ENCODE measurements at places on chromosomes 13 and 19. TPM values are rescaled to one million over a fixed set of nuclear protein-coding genes. Genes with fewer than 3 reads are reported as not detected.

Gene LILRA6
- not detected for total RNA-seq

Gene LILRB3
- 4.3 TPM for total RNA-seq

Gene LDLR
- total RNA-seq, result 83.9 TPM

Gene ZNF681
- 5.4 TPM for total RNA-seq

GRCh38 chr19:45104658-45105349 lies 11.8 kb downstream of the PPP1R37 start:
- no peak for DNase-seq

- DNase-seq, result no peak
Measured at GRCh38 chr13:99335087-99335486, 27.9 kb upstream of the GPR183 start.

DNA sequence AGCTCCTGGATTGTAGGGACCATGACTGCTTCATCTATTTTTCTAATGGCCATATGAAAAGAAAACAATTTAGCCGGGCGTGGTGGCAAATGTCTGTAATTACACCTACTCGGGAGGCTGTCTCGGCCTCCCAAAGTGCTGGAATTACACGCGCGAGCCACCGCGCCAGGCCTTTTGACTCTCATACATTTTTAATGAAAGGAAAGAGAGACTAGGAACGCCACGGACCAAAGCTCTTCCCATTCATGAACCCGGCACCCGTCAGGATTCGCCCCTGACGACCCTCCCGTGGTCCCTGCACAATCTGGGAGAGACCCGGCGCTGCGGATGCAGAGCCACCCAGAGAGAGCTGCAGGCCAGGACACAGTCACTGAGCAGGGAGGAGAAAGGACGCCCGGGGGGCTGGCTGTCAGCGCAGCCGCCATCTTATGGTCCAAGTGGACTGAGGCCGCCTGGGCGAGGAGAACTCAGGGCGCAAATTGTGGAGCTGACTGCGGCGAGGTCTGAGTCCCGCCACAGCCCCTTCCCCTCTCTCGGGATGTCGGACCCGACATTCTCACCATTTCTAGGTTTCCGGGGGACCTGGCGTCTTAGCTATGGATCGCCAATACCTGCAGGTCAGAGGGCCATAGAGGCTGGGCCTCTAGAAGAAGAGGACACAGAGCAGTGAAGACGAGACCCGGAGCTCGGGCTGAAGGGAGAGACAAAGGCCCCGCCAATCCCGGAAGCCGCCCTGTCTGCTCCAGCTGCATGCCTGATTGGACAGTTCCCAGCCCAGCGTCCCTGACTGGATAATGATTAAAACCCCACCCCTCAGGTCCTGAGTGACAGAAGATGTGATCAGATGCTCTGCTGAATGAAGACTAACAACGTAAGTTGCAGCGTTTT lies at the start of gene ZNF681:
TSS of gene ZNF681 (minus strand) at position 705 of the 888 bp plus-strand sequence. CDS start at position 563, 142 bp downstream.
- peak; percentile 89 for DNase-seq

GRCh38 chr13:40235160-40235796 lies 431.2 kb downstream of the FOXO1 start:
- no peak for DNase-seq

DNA sequence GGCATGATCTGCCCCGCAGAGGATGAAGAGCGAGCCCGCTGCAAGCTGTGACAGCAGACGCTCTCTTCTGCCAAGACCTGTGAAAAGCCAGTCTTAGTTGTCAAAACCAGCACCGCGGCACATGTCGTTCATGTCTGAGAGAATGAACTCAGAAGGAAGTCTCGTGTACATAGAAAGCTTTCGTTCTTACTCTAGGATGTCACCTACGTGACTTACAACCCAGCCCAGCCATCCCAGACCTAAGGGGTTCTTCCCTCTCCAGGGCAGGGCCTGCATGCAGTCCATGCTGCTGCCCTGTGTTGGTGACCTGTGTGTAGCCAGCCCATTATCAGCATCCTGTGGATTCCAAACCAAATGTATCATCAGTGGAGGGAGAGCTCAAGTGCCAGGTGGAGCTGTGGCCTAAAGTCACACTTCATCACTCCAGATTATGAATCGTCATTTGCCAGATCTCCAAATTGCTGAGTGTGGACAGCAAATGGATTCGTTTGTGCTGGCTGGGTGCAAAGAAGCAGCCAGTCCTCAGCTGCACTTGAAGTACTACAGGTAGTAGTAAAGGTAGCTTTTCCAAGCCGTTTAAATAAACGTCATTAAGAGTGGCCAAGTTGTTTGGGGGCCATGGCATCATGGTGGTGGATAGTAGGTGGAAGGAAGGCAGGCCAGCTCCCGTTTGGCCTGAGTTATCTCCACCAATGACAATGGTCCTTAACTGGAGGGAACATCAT lies 73.9 kb upstream of the GPR183 start:
- DNase-seq, result no peak
